ENCODE measurements at places on chromosomes 12 and 14.

GRCh38 chr12:46148327-46149078 is 120.3 kb downstream of the SLC38A1 start:
- no peak for DNase-seq

DNA sequence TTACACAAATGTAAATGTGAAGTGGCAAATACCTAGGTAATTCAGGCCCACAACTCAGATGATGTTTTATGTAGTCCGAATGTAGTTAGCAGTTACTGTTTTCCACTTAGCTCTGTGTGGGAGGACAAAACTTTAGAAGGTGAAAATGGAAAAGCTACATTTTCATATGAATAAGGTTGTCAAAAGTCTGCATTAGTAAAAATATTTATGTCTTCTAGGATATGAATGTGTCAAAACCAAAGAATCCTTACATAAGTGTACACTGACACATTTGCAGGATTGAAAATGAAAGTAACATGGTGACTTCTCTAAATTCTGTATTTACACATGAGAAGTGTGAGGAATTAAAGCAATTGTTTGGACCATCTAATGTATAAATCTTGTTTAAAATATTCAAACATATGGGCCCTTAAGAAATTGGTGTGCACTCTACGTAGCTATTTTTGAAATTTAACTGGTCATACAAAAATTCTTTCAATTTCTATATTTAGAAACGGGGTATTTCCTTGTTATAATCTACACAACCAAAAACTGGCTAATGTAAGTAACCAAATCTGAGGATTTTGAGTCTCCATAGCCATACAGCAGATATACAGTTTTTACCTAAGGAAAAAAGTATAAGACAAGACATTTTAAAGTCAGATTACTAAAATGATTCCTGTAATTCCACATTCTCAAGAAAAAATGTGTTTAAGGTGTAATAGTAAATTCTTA is 5.4 kb downstream of the CDKN1B start:
- DNase-seq = no peak

DNA sequence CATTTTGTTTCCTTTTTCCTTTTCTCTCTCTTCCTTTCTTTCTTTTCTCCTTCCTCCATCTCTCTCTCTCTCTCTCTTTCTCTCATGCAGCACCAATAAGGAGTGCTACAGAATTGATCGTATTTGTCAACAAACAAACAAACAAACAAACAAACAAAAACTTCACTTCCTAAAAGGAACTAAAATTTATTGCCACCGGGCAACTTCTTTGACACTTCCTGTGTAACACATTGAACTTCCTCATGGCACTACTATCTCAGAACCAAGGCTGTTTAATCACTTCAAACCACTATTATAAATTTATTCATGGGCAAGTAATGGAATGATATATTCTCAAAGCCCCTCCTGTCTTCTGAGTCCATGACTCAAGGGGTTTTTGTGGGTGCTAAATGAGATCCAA is 51.3 kb downstream of the SERPINA3 start:
- no peak for DNase-seq

- DNase-seq = peak; percentile 5
Observed at GRCh38 chr12:26172539-26172938, 22.8 kb upstream of the SSPN start.

- DNase-seq = no peak
Observed at GRCh38 chr14:98947911-98948595, 323.9 kb downstream of the BCL11B start.

DNA sequence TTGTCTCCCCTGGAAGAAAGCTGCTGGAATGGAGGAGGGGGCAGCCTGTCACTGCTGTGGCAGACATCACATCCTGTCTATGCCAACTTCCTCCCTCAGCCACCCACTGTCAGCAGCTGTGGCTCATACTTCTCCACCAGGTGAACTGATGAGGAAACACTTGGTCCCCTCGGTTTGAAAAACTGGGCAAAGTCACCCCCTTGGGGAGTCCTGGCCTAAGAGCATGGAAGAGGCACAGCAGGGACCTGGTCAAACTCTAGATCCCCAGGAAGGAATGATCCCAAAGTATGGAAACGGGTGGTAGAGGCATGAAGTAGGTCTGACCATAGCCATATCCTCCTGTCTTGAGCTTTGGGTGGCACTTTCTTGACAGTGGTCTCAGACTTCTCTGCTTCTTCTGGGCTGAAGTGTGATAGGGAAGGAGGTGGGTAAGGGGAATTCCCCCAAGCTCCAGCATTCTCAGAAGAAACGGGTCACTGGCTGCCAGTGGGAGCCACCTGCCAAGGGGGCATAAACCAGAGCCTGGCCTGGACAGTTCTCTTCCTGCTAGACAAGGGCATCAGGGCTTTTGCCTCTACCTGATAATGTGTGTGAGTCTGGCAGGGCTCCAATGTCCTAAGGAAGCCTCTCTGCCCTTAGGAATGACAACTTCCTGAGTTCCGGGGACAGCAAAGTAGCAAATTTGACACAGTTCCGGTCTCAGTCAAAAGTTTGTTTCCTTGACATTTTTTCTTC is 36.0 kb downstream of the FMNL3 start:
- DNase-seq = no peak
